ENCODE measurements at places on chromosomes 6 and 20.

- no peak for DNase-seq
Observed at GRCh38 chr6:78089531-78089930, 436.7 kb downstream of the MEI4 start.

DNA sequence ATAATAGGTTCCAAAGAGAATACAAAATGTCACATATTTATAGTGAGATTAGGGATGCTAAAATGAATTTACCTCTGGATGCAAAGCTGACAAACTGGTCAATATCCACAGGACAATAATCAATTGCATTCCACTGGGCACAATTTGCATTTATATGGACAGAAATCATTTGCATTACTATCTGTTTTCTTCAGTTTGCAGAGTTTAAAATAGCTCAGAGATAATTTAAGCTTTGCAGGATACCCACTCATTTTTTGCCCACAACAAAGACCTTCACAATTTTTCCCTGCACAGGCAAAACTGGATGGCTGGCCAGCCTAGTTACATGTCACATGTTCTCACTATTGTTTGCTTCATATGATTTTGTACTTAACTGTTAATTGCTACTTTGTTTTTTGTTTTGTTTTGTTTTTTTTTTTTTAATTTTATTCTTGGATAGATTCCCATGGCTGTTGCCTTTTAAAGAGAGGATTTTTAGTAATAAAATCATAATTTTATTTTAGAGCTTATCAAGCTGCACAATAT, 483.5 kb downstream of the UTRN start:
- no peak for DNase-seq

GRCh38 chr6:455835-456234, 64.3 kb downstream of the IRF4 start:
- DNase-seq: no peak

DNA sequence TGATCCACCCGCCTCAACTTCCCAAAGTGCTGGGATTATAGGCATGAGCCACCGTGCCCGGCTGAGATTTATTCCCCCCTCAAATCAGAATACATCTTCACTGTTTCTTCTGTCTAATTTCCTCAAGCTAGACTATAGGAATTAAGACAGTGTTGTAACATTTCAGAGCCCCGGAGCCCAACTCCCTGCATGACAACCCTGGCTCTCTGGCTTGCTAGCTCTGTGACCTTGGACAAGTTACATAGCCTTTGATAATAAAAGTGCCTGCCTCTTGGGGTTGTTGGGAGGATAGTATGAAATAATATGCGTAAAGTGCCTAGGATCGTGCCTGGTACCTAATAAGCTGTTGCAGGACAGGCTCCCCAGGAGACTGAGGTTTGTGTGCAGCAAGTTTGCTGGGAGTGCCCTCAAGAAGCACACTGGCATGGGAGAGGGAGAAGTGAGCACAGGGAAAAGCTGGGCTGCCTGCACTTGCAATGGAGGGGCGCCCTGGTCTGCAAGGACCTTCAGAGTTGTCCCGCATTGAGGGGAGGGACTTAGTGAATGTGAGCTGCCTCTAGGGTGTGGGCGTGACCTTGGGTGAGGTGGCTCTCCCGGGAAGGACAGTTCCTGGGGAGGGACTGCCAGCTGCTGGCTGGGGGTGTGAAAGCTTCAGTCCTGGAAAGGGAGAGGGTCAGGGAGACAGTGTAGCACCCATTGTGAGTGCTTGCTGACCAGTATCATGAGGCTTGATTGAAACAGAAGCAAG, 43.4 kb downstream of the TAF8 start:
- peak; percentile 62 for DNase-seq

DNA sequence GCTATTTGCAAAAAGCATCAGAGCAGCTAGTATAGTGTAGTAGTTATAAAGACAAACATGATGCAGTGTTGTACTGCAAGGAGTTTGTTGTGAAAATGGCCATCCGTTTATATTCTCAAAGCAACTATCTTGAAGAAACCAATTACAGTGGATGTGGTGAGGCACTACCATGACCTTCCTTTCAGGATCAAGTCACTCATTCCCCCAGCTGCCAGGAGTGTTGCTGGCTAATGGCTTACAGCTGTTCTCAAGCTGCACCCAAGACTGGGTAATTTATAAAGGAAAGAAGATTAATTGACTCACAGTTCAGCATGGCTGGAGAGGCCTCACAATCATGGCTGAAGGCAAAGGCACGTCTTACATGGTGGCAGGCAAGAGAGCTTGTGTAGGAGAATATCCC, 29.0 kb downstream of the ADGRF4 start:
- DNase-seq: no peak

Measured in mucosa of descending colon (tissue), 3 donors.